ENCODE measurements at places on chromosomes 12 and 14.

DNA sequence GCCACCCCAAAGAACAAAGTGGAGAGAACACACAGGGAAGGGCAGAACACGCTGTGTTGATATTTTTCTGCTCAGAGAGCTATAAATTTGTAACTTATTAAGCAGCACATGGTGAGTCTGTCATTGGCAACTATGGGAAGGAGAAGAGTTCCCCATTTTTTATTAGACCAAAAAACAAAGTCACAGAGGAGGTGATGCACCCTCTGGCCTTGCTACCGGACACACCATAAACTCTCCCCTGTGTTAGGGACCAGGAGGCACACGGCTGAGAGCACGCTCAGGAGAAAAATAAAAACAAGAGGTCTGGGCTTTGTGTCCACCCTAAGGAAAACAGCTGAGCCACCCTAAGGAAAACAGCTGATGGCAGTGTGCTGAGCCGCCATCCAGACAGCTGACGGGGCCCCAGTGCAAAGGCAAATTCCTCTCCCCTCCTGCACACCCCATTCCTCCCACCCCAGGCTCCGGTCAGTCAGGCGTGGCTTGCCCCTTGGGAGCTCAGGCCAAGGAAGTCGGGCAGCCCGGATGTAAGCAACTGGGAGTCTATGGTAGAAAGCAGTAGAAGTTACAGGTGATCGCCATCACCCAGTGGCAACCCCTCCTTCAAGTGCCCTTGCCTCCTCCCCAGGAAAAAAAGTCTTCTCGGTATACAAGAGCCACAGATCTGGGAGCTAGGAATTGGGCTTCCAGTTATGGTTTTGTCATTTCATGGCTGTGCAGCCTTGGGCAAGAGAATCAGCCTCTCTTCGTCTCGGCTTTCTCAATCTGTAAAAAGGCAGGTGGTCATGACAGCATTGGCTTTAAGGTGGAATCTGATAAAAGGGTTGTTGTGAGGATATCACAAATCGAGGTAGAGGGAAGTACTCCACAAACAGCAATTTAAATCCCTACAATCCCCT lies 2.4 kb downstream of the PXN start:
- DNase-seq: no peak

GRCh38 chr12:123860377-123860776 lies 98.3 kb downstream of the DNAH10 start:
- DNase-seq: no peak

DNA sequence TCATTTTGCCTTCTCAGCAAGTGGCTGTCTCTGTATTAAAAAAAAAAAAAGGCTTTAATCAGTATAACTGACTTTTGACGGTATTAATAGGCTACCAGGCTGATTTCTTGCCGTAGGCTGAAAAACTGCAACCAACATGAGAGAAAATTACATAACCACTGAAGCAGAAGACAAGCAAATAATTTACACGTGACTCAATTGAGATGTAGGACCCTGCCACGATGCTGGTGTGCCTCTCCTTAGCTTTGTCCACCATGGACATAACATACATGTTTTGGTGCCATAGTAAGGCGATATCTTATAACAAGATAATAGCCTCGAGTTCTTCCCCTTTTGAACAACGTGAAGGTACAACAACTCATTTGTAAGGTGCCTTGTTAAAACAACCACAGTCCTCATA lies 88.7 kb upstream of the GRIP1 start:
- no peak for DNase-seq

- DNase-seq: no peak
Measured at GRCh38 chr12:85041395-85041794, 5.2 kb downstream of the LRRIQ1 start.

DNA sequence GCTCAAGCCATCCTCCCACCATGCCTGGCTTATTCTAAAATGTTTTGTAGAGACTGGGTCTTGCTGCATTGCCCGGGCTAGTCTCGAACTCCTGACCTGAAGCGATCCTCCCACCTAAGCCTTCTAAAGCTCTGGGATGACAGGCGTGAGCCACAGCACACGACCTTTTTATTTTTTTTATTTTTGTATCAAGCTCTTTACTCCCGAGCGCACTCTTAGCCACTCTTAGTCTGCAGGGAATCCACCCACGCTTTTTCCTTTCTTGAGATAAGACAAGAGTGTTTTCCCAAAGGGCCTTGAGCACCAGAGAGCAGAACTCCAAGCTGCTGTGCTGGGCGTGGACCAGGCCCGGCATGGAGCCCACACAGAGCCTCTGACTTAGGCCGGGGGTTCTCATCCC lies 23.4 kb downstream of the MAP1LC3B2 start:
- no peak for DNase-seq

GRCh38 chr14:55977392-55978150 lies 140.6 kb upstream of the PELI2 start:
- DNase-seq: no peak

DNA sequence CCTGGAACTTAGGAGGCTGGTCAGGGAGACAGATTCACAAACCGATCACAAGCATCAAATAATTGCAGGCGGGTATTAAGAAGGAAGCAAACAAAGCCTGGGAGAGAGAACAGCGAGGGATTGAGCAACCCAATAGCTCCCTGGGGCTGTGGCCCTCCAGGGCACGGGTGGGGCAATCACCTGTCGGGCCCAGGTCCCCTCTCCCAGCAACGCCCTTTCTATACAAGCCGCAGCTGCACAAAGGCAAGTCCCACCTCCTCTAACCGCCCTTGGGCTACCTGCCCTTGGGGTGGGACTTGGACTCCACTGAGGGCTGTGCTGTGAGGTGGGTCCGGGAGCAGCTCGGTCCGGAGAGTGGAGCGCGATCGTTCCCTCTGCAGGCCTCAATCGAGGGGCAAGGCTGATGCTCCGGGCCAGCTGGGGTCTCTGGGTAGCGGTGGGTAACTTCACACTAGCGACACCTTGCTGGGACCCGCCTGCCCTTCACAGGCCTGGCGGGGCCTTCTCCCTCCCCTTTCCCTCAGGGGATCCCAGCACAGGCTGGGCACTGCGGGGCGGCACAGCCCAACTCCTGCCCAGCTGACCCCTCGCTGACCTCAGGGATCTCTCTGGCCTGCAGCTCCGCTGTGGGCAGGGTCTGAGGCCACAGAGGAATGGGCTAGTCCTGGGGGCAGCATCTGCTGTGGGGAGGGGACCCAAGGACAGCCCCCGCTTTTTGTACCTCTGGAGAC lies 8.0 kb downstream of the PHB2 start:
- DNase-seq: no peak

GRCh38 chr14:79542121-79542520 lies 669.2 kb downstream of the DIO2 start:
- no peak for DNase-seq

- no peak for DNase-seq
Measured at GRCh38 chr12:120132863-120133385, 16.4 kb upstream of the RAB35 start.

- no peak for DNase-seq
Measured at GRCh38 chr14:69711477-69711876, 55.5 kb upstream of the SRSF5 start.

- DNase-seq: no peak
Measured at GRCh38 chr14:35369701-35370191, 34.8 kb downstream of the NFKBIA start.

DNA sequence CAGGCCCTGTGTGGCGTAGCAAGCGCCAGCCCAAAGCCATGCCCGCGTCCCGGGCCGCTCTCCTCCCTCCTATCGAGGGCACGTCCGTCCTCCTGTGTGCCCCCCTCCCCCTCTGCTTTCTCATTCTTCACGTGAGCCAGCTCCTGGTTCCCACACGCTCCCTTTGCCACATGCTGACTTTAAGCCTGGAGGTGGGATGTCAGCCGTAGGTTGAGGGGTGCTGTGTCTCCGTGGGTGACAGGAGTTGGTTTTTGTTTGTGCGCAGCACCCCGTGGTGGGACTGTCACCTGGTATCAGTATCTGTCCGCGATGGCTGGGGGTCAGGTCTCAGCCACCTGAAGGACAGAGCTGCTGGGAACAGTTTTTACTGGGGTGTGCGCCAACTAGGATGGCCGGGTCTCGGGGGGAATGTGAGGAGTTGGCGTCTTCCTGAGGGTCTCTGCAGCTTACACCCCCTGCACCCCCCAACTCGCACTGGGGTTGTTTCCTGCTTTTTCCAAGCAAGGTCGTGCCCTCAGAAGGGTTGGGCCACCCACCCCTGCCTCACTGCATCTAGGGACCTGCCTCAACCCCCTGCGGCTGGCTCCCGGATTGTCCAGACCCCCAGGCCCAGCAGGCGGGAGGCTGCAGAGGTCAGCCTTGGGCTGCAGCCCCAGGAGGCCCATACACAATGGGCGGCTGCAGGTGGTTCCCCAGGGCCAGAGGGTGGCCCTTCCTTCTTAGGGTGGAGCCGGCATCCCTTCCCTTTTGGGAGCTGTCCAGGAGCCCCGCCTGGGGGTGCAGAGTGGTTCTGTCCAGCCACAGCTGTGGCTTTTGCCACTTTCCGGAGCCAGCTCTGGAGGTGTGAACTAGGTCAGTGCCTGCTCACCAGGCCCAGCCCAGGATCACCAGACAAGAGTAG lies 7.3 kb downstream of the ULK1 start:
- no peak for DNase-seq

DNA sequence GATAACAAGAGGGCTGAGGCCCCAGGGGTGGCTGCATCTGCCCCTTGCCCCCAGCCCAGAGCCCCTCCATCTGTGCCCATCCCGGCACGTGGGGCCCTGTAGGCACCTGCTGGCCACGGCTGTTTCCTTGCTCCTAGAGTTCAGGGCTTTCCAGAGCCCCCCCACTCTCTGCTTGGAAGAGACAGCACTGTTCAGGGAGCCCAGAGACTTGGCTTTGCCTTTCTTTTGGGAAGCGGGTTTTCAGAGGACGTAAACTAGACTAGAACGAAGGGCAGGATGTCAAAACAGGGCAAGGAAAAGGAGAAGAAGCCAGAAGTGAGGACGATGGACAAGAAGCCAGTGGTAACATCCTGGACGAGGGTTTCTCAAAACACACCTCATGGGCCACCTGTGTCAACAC lies 163.3 kb upstream of the LHX5 start:
- no peak for DNase-seq

- no peak for DNase-seq
Measured at GRCh38 chr12:8082808-8083100, 680 bp downstream of the NECAP1 start.

DNA sequence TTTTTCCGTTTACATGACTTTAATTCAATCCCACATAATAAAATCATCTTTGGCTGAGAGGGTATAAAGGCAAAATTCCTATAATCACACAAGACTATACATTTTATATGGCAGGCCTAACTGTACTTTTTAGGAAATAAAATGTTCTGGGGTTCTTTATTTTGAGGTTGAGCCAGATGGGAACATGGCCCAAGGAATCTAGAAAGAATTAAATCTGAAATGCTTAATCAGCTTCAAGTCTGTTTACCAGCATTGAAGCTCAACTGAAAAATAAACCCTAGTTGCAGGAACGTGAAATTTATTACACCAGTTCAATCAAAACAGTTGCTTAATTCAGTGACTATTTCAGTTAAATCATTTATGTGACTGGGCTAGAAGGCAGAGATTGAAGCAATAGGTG lies 191.0 kb upstream of the BTG1 start:
- no peak for DNase-seq

GRCh38 chr12:117033382-117034221 lies 65.6 kb downstream of the TESC start:
- DNase-seq: no peak

DNA sequence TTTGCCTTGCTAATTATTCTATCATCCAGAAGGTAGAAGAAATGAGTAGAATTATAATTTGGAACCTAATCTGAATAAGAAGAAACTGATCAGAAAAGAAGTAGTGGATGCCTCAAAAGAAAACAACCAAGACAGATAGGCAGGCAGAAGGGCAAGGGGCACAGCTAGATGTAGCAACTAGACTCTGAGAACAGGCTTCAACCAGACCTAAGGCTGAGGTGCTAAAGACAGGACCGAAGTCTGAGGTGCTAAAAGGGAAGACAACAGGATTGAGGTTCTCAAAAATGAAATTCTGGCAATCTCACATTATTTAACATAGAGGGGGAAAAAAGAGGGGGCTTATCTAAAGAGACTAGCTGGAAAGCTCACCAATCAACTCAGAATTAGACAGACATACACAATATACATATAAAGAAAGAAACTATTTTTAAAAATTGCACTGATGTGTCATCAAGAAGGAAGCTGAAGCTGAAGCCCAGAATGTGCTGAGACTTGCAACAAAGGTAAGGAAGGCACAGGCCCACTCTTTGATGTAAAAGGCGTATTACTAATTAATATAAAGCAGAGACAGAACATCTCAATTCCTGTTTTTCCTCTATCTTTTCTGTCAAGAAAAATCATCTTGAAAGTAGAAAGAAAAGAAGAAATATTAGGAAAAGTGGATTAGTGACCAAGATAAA lies 43.8 kb upstream of the CSRNP2 start:
- DNase-seq: no peak

- DNase-seq: no peak
Measured at GRCh38 chr12:92142251-92142926, 3.3 kb downstream of the BTG1 start.

- no peak for DNase-seq
Measured at GRCh38 chr12:102407776-102408486, 72.4 kb downstream of the IGF1 start.

GRCh38 chr12:94262228-94263010 lies 114.0 kb downstream of the PLXNC1 start:
- DNase-seq: peak; percentile 40

DNA sequence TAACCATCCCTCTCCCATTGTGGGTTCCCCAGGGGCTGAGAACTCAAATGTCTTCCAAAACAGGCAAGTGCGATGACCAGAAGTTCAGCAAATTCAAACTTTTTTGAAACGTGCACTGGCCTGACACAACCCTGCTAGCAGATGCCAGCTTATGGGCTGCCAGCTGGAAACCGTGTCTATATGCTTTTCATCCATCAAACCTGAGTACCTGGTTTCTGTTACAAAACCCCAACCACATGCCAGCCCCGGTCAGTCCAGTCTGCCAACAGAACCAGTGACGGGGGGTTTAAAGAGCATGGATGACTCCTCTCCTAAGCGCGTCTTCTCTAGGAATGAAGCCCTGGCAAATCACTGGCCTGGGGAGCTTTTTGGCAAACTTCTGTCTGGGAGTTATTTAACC lies 189.7 kb downstream of the TTC7B start:
- DNase-seq: no peak

- no peak for DNase-seq
Measured at GRCh38 chr14:76676539-76676938, 84.7 kb upstream of the VASH1 start.

- DNase-seq: peak; percentile 11
Measured at GRCh38 chr12:56723889-56724700, 1.0 kb downstream of the NACA start.

DNA sequence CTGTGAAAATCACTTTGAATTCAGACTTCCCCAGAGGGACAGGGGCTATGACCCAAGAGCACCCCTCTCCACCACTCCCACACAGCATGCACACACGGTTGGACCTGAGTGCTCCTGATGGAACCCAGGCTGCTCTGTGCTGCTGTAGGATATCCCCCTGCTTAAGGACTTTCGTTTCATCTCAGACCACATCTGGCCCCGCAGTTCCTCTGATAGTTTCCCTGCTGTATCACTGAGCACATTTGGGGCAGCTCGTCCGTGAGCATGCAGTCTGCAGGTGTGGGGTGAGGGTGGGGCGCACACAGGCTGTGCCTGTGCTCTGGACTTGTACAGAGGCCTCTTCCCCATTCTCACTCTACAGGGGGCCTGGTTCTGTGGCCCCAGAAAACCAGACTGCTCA lies 345.2 kb upstream of the FKBP4 start:
- no peak for DNase-seq

Measured in T-helper 2 cell (primary cell).